Stimulated activated CD8-positive, alpha-beta memory T cell treated with anti-CD3 and anti-CD28 coated beads, Interleukin-2, amount 100 ng/mL, for 1 hour (primary cell): ENCODE measurements at places on chromosomes 12 and 14.

GRCh38 chr12:27902651-27903050, 69.9 kb downstream of the PTHLH start:
- DNase-seq, result no peak

GRCh38 chr12:62581288-62582064, 114.8 kb downstream of the MON2 start:
- DNase-seq, result no peak

DNA sequence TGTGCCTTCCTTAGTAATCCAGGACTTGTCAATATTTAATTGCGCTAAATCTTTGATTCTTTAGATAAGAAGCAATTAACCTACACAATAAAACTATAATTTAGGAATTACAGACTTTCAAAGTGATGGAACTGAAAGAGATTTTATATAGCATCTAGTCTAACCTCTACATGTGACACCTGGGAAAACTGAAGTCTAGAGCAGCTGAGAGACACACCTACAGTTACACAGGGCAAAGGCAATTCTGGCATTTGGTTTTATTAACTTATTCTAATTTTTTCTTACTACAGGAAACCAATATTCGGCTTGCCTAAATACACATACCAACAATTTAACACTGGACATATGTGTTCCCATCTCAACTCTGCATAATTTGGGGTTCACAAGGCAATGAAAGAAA, 196.5 kb downstream of the STXBP6 start:
- no peak for DNase-seq

DNA sequence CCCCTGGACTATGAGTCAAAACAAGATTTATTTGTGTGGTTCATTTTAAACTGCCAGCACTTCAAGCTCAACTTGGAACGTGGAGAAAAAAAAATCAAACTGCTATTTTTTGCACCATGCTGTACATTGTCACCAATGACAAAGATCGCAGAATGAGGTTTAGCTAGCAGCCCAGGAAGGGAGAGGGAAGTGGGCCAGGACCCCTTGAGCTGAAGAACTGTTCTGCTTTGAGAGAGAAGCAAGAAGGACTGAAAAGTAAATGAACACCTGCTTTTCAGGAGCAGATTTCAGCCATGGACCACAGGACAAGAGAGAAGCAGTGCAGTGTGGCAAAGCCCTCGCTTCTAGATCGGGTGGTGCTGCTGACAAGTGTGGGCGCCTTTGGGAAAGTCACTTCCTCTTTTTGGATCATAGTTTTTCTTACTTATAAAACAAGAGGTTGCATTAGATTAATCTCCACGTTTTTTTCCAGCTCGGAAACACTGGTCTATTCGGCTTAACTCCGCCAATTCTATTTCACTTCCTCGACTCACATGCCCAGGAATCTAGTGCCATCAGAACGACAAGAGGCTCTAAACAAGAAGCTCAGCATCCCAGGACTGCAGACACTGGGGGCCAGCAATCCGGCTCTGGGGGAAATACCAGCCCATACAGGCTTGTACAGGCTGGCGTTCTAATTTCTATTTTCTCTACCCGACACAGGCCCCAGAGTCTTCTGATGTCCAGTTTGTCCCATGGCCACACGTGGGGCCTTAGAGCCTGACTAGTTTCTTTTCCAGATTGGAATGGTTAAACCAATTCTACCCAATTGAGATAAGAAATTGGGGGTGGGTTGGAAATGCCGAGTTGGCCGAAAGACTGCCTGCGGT, 129.9 kb downstream of the CRACR2A start:
- no peak for DNase-seq

DNA sequence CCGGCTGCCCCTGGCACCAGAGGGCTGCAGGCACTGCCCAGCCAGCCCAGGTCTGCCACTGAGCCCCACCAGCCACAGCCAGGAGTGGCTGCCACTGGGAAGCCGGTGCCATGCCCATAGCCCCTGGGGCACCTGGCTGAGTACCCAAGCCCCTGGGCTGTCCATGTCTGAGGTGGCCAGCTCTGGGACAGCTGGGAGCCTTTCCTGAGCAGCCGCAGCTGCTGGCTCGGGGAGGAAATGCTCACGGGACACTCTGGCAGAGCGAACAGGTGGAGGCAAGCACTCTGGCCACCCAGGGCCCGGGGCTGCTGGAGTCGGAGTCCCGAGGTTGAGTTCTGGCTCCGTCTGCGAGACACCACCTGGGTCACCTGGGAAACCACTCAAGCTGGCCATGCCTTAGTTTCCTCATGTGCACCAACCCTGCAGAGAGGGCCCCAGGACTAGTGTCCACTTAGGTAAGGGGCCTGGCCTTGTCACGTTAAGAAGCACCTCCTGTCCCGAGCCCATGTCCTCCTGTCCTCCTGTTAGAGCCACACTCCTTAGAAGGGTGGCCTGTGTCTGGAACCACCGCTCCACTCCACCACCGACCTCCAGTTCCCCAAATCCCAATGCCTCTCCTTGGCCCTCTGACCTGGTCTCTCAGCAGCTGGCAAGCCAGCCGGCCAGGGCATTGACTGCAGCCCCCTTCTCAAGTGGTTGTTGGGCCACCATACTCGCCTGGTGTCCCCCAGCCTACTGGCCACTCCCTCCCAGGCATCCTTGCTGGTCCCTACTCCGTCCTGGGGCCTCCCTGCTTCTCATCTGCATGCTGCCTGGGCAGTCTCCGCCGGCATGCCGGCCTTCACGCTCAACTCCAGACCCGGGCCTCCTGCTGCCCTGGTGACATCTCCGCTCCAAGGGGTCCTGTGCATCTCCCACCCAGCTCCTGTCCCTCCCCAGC, 45.3 kb downstream of the BEGAIN start:
- DNase-seq, result no peak

DNA sequence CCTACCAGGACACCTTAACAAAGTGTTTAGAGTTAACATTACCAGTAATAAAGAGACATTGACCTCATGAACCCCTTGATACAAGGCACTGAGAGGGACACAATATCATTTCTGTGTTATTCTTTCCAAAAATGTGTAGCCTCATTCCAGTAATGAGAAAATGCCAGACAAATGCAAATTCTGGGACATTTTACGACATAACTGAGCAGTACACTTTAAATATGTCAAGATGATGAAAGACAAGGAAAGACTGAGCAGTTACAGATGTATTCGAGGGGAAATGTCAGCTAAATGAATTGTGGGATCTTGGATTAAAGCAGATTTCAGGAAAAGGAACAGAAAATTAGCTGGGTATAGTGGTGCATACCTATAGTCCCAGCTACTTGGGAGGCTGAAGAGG, 255.6 kb downstream of the ERC1 start:
- DNase-seq, result no peak

- DNase-seq, result no peak
Measured at GRCh38 chr14:28867571-28867970, 101.0 kb downstream of the FOXG1 start.

DNA sequence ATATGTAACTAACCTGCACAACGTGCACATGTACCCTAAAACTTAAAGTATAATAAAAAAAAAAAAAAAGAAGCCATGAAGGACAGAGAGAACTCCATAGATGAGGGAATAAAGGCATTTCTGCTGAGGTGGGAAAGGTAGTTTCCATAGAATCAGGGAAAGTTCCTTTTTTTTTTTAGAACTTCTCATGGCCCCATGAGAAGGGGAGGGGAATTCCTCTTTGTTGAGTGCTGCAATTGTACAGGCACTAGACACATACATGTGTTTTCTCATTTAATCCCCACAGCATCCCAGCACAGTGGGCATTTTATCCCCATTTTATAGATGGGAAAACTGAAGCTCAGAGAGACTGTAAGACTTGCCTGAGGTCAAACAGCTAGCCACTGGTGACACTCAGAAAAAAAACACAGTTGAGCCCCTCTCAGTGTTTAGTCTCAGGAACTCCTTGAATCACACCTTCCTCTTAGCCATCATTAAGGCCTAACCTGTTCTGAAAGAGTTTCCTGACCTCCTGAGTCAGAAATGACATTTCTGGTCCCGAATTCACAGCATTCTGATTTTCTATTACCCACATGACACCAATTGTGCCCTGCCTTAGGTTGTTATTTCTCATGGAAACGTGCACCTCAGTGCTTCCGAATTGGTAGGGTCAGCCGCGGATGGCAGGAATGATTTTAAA, 189.3 kb upstream of the G2E3 start:
- no peak for DNase-seq

DNA sequence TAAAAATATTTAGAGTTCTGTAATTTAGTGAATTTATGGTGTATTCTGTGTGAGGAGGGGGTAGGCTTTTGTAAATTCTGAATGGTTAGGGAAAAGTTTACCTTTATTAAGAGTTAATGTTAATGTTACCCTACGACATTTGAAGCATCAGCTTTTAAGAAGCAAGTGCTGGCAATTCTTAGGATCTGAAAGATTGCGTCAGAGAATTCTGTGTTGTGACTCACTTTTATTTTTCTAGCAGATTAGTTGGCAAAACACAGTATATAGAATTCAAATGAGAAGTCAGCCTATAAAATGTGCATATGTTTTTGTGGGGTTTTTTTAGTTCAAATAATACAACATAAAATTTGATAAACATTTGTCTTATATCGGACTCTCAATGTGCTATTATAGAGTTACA, 97.6 kb downstream of the RAD52 start:
- DNase-seq, result no peak

DNA sequence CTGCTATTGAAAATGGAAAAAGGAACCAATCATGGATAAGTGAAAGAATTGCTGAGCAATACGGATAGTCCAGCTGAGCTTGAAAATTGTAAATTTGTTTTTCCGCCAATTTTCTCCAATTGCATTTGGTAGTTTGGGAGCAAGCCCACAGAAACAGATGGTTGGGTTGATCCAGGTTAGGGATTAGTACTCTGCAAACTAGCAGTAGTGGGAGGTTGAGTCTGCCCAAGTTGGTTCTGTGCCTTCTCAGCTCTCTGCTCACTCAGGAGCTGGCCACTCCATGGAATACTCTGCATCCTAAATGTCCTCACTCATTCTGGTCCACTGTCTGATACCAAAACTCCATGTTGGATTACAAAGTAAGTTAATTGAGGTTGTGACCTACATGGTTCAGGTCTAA, 361.1 kb upstream of the ATP2B1 start:
- DNase-seq, result no peak

- no peak for DNase-seq
Measured at GRCh38 chr14:30194741-30195148, 267.1 kb upstream of the PRKD1 start.

GRCh38 chr12:2959505-2960389, 550 bp downstream of the TEAD4 start:
- no peak for DNase-seq

DNA sequence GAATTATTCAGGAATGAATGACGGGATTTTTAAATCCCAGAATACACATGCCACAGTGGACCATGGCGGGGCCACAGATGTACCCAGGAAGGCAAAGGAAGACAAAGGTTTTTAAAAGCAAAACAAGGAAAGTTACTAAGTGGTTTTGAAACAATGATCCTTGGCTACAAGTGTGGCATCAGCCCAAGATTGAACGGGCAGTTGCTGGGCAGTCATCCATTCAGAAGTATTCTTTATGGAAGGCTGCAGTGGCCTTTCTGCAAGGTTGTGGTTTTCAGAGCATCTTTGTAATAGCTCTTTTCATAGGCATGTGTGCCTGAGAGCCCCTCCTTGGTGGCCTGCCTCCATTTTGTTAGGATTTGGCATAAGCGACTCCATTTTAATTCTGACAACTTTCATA, 13.4 kb upstream of the IFI27 start:
- DNase-seq, result no peak

DNA sequence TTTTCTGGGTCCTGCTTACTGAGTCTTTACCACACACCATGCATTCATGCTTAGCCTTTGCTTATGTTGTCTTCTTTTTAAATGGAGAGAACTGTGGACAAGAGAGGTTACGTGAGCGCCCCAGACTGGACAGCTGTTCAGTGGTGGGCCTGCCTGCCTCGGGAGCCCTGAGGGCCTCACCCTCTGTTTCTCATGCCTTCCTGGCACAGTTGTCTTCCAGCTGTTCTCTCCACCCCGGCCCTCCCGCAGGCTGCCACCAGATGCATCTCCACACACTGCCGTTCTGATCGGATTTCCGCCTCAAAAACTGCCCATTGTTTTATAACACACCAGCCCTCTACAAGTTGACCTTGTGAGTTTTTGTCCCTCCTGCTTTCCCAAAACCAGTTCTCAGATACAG, 100.8 kb downstream of the SAMD4A start:
- DNase-seq, result no peak

DNA sequence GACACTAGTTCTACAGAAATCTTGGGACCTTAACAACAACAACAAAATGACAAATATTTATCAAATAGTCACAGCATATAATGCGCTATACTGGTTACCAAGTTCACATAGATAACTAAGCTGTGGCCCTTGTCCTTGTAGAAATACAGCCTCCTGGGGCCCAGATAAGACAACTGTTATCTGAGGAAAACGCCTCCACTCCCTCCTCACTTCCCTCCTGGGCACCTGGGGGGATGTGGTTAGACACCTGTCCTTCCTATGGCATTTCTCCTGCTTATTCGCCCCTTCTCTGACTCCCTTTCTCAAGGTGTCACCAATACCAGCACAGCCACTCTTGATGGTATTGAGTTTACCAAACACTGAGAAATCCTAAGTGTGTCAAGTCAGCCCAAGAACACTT, 419.4 kb downstream of the RAD51B start:
- DNase-seq, result no peak

DNA sequence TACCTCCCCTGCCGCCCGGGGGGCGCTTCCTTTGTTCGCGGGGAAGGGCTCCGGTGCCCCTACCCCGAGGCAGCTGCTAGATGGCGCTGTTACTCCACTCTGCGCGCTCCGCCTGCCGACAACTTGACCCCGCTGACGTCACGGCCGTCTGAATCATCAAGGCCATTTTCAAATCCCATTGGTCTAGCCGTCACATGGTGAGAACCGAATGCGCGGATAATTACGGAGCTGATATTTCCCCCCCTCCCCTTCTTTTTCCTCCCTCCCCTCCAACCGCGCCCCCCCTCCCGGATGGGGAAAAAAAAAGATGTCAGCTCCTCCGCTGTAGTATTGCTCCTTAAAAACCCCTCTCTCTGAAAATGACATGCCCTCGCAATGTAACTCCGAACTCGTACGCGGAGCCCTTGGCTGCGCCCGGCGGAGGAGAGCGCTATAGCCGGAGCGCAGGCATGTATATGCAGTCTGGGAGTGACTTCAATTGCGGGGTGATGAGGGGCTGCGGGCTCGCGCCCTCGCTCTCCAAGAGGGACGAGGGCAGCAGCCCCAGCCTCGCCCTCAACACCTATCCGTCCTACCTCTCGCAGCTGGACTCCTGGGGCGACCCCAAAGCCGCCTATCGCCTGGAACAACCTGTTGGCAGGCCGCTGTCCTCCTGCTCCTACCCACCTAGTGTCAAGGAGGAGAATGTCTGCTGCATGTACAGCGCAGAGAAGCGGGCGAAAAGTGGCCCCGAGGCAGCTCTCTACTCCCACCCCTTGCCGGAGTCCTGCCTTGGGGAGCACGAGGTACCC, at the start of gene HOXC10:
HOXC10 (plus strand) TSS at position 246 of the 791 bp plus-strand sequence; CDS start at position 360, 114 bp downstream.
- DNase-seq, result peak; percentile 65
